ENCODE measurements at places on chromosomes 12 and 14.

DNA sequence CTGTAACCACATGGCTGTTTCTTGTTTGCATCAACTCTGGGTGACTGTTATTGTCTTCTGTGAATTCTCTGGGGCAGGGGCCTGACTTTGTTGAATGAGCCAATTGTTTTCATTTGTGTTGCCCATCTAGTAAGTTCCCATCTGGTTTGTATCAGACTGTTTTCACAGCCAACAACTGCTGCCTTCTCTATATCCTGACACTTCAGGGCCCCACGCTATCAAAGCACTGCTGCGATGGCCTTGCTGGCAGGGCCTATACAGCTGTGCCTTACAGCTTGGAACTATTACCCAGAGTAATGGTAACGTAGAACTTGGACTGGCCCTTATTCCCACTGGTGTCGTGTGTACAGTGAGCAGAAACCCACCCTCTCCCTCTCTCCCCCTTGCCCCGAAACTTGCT is 104.3 kb upstream of the DACT1 start:
- DNase-seq, result peak; percentile 14

DNA sequence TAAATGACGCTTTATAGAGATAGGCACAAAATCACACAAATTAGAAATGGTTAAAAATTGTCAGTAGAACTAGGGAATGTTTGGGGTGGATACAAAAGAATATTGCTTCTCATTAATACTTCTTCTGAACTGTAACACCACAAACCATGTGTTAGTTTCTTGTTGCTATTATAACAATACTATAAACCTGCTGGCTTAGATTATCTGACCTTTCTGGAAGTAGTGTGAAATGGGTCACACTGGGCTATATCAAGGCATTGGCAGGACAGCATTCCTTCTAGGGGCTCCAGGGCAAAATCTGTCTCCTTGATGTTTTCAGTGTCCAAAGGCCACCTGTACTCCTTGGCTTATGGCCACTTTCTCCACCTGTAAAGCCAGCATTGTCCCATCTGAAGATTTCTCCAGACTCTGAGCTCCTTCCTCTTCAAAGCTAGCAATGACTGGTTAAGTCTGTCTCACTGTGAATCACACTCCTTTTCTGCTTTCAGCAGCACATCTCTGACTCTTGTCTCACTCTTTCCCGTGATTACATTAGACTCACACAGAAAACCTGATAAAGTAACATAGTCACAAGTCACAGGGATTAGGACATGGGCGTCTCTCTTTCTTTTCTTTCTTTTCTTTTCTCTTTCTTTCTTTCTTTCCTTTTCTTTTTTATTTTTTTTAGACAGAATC is 86.3 kb downstream of the SLC15A4 start:
- DNase-seq, result no peak

DNA sequence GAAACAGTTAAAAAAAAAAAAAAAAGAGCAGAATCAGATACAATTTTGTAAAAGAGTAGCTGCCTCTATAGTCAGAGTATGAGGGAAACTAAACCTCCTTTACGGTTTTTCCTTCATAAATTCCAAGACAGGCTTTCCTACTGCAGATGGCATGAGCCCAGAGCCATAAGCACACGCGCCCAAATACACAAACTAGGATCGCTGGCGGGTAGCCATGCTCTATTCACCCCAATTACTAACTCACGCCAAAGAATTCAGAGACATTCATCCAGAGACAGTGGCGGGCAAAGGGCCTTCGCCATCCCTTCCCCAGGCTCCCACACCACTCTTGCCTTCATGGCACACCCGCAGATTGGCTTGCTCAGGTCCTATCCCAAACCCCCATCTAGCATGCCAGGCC is 48.2 kb downstream of the MOK start:
- no peak for DNase-seq

DNA sequence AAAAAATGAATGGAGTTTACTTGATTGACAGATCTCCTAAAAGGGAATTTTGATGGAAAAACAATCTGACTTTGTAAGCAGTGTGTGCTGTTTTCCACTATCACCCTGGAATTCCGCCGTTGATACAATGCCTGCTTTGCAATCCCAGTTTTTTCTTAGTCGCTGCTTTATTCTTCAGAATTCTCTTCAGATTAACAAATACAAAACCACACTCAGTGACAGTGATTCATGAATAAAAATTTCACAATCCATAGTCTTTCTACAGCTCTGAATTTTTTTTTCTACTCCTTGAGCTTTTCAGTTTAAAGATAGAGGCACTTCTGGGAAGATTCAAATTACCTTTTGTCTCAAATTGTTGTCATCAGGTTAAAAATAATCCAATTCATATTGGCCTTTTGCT is 44.6 kb upstream of the KITLG start:
- no peak for DNase-seq

DNA sequence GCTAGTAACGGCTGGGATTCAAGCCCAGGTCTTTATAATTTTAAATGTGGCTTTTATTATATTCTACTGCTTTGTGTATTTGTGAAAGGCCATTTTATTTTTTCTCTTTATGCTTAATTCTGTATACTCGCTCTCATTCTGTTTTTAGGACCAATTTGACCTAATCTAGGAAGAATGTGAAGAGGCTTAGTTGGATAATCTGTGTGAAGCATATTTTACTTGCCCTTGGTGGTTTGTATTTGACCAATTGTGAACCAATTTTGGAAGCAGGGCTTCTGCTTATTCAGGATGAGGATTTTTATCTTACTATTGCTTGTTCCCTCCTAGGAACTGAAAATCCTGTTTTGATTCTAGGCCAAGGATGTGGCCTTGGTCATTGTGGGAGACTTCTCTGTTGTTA is 113.1 kb downstream of the TTC6 start:
- no peak for DNase-seq

DNA sequence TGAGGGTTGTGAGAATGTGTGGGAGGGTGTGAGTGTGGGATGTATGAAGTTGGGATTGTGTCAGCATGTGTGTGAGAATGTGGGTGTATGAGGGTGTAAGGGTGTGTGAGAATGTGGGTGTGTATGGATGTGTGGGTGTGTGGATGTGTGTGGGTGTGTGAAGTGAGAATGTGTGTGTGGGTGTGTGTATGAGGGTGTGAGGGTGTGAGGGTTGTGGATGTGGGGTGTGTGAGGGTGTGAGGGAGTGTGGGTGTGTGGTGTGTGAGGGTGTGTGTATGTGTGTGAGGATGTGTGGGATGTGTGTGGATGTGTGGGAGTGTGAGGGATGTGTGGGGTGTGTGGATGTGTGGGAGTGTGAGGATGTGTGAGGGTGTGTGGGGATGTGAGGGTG is 37.0 kb downstream of the TMEM121 start:
- DNase-seq, result no peak

- DNase-seq, result no peak
These were observed 25.3 kb downstream of the CLEC2A start for GRCh38 chr12:9906873-9907272.

GRCh38 chr14:29240066-29240465 is 473.5 kb downstream of the FOXG1 start:
- no peak for DNase-seq

- no peak for DNase-seq
These were observed 59.1 kb downstream of the DUSP16 start for GRCh38 chr12:12503384-12504078.

Data from fibroblast of the conjunctiva (primary cell).